Iris pigment epithelial cell (primary cell): ENCODE measurements at places on chromosomes 3 and 15.

- DNase-seq = peak; percentile 69
These were observed 10.1 kb downstream of the AGTR1 start for GRCh38 chr3:148707601-148708380.

DNA sequence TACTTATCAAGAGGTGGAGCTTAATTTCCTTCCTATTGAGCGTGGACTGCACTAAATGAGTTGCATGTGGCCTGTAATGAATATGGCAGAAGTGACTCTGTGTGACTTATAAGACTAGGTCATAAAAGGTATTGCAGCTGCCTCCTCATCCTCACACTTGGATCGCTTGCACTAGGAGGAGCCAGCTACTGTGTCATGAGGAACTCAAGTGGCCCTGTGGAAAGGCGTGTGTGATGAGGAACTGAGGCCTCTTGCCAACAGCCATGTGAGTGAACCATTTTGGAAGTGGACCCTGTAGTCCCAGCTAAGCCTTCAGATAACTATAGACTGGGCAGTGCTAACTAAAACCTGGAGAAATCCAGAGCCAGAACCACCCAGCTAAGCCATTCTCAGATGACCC, 7.1 kb upstream of the SLC30A4 start:
- no peak for DNase-seq

- no peak for DNase-seq
These were observed 62.8 kb upstream of the CSPG4 start for GRCh38 chr15:75775296-75776064.

DNA sequence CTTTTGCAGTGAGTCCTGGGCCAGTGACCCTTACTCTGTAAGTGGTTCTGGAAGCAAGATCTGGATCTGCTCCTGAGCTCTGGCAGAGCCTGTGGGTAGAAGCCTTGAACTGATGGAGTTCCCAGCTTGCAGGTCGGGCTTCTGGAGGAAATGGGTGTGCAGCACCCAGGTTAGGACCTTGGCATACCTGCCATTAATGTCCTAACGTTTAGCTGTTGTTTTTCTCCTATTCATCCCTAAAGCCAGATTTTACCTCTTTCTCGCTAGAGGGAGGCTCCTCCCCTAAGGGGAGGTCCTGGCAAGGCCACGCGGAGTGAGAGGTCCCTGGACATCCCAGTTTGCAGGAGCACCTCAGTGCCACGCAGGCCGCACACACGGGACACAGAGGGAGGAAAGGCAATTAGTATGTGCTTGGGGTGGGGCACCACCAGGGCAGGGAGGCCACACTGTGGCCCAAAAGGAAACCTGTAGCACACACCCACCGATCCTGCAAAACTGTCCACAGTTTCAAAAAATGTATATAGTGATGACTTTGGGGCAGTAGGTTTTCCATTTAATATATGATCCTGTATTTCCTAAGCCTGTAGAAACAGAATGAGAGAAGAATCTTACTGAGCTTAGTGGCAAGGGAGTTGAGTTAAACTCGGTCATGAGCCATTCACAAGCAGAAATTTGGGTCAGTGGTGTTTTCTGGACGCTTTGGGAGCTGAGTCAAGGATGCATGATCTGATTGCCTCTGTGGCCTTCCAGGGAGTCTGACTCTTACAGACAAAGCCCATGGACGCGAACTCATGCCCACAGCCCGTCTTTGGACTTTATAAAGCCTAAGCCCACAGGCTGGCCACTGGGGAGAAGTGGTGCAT, 148.7 kb downstream of the LRRK1 start:
- DNase-seq = no peak

DNA sequence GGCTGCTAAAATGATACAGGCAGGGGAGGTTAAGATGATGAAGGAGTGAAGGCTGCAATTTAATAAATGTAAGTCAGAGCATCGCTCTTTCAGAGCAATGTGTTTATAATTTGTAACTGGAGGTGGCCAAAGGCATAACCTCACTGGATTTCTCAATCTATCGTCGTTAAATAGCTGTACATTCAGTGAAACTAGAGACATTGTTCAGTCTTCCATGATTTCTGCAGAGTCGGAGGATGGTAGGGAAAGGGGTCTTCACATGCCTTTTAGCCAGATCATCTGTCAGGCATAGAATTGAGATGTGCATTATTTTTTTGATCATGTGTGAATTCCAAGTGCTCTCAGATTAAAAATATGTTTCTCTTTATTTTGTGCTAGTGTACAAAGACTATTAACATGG, 315.4 kb downstream of the OXSM start:
- DNase-seq = no peak

- peak; percentile 47 for DNase-seq
These were observed 8.4 kb downstream of the NBEAL2 start for GRCh38 chr3:46987743-46988401.

GRCh38 chr15:55766676-55767075, 23.7 kb upstream of the PRTG start:
- no peak for DNase-seq
